ENCODE measurements at places on chromosomes 5 and 9.

- no peak for DNase-seq
Measured at GRCh38 chr9:116066221-116066620, 87.4 kb upstream of the PAPPA start.

- no peak for DNase-seq
Measured at GRCh38 chr9:110810262-110810976, 141.8 kb downstream of the MUSK start.

DNA sequence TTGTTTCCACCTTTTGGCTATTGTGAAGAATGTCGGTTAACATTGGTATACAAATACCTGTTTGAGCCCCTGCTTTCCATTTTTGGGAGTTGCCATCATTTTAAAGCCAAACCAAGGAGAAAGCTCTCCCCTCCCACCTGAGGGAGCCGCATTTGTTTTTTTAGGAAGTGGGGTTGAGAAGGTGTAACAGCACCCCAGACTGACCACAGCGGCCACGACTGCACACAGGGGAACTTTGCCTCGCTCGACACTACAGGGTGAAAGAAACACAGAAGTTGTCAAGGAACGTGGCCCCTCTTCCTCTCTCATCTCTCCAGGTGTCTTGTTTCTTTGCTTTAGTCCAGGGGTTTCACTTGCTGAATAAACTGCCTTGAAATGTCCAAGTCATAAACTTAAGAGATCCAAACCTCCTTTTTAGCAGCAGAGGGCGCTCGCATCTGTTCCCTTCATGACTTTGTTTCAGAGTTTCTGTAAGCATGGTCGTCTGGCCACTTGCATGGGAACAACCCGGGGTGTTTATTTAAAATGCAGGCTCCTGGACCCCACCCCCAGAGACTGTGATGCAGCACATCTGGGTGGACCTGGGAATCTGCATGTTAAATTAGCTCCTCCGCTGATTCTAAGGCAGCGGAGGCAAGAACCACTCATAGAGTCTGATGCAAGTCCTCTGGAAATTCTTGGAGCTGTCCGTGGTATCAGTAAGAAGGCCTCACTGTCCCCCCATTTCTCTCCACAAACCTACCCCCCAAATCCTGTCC is 2.1 kb upstream of the TTLL11 start:
- peak; percentile 46 for DNase-seq

DNA sequence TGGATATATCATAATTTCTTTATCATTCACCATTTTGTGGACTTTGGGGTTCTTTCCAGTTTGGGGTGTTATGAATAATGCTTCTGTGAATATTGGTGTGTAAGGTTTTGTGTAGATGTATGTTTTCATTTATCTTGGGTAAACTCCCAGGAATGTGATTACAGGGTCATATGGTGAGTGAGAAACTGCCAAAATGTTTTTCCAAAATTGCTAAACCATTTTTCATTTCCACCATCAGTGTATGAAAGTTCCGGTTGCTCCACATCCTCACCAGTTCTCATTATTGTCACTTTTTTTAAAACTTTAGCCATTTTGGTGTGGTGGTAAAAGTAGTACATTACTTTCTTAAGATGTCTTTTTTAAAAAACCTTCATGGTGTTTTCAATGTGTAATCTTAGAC is 152.9 kb downstream of the NIPBL start:
- DNase-seq: peak; percentile 43

DNA sequence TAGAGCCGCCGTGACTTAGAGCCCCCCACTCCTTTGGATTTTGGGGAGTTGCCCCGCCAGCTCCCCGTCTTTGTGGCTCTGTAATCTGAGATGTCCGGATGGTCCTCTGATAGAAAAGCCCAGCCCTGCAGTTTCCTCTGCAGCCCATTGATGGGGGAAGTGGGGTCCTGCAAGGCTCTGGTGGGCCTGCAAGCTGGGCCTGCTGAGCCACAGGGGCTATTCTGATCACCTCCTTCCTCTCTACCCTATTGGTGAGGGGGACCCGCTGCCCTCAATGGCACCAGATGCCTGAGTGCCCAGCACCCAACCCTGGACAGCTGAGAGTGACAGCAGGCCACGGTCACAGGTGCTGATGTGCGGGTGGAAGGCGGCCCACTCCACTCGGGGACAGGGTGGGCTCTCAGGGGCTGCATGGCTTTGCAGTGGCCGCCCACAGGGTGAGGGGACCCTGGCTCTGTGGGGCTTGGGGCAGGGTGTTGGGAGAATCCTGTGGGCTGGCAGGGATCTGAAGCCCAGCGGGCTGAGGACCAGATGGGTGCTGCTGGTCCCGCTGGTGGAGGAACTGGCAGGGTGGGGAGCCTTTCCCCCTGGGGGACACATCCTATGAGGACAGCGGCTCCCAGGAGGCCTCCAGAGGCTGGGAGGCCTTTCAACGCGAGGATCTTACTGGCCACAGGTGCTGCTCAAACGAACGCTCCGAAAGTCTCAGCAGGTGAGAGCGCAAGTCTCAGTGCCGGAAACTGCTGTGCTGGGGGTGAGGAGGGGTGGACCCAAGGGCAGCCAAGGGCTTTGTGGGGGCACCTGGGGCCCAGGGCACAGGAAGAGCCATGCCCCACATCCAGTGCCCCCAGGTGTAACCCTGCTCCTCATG is 30.0 kb upstream of the LPCAT1 start:
- no peak for DNase-seq

- no peak for DNase-seq
Measured at GRCh38 chr5:103962023-103962422, 399.4 kb upstream of the NUDT12 start.

GRCh38 chr9:8845376-8845775 is 1045.8 kb upstream of the DMAC1 start:
- DNase-seq: no peak

DNA sequence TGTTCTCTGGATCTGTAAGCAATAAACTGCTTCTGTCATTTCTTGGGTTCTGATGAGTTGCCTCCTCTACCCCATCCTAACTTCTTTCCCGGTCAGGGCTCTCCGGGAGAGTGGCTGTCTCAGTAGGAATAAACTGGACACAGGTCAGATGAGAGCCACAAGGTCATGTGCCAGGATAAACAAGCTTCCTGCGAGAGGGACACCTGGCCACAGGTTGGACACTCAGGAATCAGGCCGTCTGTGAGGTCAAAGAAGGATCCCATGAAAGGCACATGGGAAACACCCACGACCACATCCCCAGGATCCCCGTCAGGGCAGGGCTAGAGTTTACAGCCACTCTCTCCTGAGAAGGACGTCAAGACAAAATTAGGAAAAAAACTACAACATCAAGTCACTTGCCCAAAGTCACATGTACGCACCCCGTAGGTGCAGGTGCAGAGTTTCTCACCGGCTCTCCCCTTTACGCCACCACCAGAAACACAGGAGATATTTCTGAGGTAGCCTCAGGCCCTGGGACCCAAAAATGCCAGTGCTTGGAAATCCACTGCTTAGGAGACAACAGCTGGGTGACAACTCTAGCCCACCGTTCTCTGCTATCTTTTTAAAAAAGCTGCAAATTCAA is 28.7 kb downstream of the CCT5 start:
- DNase-seq: no peak

DNA sequence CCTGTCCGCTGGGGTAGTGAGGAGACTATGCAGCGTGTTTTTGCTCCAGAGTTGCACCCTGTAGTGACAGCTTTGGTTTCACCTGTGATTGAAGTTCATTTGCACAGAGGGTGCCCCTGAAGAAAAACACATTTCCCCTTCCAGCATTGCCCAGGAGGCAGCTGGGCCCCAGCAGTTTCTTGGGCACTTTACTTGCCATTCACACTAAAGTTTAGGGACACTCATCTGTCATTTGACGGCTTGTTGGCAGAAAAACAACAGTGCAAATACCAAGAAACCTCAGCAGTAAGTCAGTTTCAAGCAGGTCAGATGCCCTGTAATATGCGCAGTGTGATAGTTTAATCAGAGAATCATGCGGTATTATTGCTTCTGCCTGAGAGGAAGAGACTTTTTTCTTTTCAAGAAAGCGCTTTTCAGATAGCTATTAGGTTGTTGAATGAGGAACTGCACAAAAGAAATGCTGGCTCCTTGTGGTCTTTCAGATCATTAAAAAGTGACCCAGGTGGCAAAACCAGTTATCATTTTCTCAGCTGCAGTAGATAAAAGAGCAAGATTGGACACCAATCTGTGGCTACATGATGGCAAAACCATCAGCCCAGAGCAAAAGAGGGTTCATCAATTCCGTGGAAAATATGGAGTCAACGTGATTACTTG is 136.2 kb upstream of the PUM3 start:
- DNase-seq: no peak

All from fibroblast of gingiva (primary cell).